ENCODE measurements at places on chromosomes 5 and 9.

DNA sequence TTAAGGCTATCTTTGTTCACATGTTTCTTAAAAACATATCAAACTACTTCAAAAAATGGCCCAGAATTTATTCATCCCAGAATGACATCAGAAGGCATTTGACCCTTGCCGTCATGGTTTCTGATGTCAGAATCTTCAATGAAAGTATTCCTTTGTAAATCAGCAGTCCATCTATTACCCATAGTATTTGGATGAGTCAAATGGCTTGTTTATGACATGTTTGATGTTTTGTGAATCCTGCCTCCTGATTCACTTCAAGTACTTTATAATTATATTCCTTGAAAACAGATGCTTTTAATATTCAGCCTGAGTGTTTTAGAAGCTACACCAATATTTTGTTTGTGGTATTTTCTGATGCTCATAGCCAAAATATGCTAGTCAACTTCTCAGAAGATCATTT is 200.8 kb upstream of the MEF2C start:
- DNase-seq, result no peak

GRCh38 chr5:138000102-138000723 is 32.7 kb downstream of the FAM13B start:
- DNase-seq, result no peak

GRCh38 chr9:134059188-134059641 is 8.6 kb downstream of the BRD3 start:
- no peak for DNase-seq

DNA sequence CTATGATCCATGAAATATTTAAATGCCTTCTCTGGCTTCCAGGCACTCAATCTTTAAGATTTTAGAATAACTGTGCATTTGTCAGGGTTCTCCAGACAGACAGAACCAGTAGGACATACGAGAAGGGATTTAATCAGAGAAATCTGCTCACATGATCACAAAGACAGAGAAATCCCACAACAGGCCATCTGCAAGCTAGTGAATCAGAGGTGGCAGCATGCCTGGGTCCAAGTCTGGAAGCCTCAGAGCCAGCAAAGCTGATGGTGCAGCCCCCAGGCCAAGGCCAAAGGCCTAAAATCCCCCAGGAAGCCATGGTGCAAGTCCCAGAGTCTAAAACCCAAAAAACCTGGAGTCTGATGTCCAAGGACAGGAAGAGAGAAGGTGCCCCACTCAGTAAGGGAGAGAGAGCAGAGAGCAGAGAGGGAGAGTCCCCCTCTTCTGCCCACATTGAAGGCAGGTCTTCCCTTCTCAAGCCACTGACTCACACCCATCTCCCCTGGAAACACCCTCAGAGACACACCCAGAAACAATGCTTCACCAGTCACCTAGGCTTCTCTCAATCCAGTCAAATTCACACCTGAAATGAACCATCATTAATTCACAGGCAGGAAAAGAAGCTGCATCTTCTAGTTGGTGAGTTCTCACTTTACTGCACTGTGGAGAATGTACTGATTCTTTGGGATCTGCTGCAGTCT is 48.7 kb downstream of the CAMSAP1 start:
- DNase-seq, result no peak

DNA sequence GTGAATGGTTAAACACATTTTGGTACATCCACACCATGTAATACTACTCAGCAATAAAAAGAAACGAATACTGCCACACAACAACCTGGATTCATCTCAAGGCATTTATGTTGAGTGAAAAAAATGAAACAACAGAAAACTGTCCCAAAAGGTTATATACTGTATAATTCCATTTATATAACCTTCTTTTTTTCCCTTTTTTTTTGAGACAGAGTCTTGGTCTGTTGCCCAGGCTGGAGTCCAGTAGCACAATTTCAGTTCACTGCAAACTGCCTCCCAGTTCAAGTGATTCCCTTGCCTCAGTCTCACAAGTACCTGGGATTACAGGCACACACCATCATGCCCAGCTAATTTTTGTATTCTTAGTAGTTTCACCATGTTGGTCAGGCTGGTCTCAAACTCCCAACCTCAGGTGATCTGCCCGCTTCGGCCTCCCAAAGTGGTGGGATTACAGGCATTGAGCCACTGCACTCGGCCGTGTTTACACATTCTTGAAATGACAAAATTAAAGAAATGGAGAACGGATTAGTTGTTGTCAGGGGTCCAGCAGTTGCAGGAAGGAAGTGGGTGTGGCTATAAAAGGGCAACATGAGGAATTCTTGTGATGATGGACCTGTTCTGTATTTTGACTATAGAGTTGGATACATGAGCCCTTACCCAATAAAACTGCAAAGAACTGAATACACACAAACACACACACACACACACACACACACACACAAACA is 17.4 kb downstream of the PPP6C start:
- DNase-seq, result no peak
